Stimulated activated naive CD8-positive, alpha-beta T cell treated with anti-CD3 and anti-CD28 coated beads, Interleukin-15, Interleukin-2, amounts not matched to agents 100 U/mL and 50 U/mL, for 24 hours (primary cell): ENCODE measurements at places on chromosomes 6 and 20.

DNA sequence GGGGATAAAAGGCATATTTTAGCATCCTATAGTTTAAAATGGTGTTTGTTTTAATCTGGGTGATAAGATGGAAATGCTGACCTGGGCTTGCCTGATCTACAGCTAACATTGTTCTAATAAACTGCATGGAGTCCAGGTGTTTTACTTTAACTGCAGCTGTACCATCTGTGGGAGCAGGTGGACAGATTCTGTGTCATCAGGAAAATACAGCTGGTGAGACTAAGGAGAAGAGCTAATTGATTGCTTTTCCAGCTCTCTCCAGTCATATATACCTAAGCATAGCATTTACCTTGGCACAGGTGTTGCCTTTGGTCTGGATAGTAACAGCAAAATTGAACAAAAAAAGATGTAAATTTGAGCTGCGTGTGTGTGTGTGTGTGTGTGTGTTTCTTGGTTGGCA, 31.6 kb downstream of the CBFA2T2 start:
- DNase-seq, result no peak

DNA sequence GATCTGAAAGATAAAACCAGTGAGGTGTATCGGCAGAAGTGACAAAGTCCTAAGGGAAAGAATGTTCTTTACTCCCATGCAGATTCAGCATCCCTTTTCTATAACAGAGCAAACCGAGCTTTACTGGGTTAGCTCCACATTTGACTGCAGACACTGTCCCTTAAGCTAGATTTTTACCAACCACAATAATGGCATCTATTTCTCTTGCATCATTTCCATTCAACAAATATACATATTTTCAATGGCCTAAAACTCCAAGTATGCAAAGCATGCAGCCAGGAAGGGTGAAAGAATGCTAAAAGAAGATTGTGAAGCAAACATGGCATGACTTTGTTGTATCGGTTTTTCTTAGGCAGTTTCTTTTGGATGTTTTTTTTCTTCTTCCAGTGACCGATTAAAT, 255.4 kb downstream of the OGFRL1 start:
- no peak for DNase-seq

DNA sequence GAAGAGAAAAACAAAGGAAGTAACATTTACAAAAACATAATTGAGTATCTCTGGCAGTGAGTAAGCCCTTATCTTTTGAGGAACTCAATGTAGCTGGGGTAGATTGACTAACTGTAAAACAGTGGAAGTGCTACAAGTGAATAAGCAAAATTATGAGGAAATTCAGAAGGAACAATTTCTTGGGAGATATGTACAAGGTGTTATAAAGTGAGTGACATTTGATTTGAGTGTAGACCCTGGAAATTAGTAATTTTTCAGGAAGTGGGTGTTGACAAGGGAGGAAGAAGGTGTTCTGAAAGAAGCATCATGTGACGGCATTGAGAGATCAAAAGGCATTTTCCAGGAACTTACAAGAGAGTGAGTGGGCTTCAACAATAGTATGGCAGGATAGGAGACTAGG, 22.2 kb downstream of the XRN2 start:
- DNase-seq, result no peak

DNA sequence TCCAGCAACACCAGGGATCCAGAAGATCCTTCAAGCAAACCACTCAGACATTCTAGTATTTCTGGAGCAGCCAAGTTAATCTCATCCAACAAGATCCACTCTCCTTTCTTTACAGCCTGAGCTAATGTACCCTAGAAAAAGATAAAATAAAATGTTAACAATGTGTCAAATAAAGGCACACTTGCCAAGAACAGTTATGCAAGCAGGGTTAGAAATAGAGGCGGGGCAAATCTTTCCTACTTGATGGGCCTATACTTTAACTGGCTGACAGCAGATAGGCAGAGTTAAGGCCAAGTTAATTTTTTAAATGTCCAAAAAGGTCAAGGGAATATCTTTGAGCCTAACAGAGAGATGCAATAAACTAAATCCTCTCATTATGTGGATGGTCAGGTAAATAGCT, 60.8 kb downstream of the MDN1 start:
- DNase-seq, result no peak

DNA sequence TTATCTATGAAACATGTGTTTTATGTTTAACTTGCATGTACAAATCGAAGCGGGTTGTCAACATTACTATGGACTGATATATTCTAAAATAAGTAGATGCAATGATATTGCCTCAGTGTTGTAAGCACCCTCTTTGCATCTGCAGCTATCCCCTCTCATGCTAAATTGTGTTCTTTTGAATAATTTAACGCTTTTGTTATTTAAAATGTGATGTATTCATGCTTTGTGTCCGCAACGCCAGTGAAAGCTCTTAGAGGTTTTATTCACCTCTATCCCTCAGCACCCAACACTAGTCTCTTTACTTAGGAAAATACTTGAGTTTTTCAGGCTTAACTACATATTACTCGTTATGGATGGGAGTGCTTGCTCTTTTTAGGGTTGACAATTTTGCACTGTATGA, 173.7 kb upstream of the ID4 start:
- no peak for DNase-seq

- DNase-seq, result no peak
These were observed 104.9 kb downstream of the CENPW start for GRCh38 chr6:126444659-126445273.

DNA sequence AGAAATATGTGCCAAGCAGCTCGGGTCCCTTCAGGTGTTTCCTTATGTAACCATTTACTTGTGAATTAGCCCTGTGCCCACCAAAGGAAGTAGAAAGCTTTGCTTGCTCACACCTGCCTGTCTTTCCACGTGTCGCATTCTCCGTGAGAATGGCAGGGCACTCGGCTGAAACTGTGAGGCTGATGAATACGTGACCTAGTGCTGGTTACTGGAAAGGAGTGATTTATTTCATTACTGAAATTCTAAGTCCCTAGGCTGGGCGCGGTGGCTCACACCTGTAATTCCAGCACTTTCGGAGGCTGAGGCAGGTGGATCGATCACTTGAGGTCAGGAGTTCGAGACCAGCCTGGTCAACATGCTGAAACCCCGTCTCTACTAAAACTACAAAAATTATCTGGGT, 45.9 kb upstream of the TULP1 start:
- no peak for DNase-seq

- DNase-seq, result no peak
These were observed 50.6 kb upstream of the RNF182 start for GRCh38 chr6:13874191-13874549.

GRCh38 chr6:119034827-119035458, 43.5 kb downstream of the FAM184A start:
- DNase-seq, result no peak

DNA sequence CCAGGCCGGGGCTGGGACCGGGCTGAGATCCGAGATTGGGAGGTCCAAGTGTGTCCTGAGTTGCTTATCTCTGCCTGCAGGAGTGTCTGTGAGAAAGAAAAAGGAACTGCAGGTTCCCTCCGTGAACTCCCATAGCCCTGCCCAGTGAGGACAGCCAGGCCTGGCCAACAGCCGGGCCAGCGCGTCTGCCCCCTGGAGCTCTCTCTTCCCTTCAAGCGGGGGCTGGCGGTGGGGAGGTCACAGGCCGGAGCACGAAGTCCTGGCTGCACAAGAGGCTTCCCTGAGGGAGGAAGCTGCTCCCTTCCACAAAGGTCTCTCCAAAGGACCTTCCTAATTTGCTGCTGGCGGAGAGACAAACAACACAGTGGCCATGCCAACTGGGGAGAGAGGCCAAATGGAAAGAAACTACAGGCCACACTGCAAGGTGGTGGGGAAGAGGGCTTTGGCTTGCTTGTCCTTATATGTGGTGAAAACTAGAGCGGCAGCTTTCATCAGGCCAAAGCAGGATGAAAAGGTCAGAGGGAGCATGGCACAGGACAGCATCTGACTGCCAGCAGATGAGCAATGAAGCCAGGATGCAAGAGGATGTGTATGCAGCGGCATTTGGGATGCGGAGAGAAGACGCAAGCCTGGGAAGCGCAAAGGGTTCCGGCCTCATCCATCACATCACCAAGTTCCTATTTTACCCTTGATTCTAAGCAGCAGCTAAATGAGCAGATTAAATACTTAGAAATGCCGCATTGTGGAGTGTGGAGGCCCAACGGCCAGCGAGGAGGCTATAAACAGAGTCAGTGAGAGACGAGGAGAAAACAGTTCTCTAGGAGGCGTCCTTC, 260.0 kb downstream of the ERMARD start:
- DNase-seq, result no peak

GRCh38 chr6:41157323-41157722, 3.2 kb upstream of the TREML1 start:
- DNase-seq, result no peak

- no peak for DNase-seq
These were observed 54.2 kb downstream of the BCAS4 start for GRCh38 chr20:50848846-50849673.

GRCh38 chr6:161274488-161274858, 612 bp upstream of the AGPAT4 start:
- DNase-seq, result no peak

GRCh38 chr6:3915076-3915791, 66.1 kb downstream of the FAM50B start:
- no peak for DNase-seq

- no peak for DNase-seq
These were observed 383.2 kb downstream of the SAMD5 start for GRCh38 chr6:147891671-147892070.

GRCh38 chr6:32175711-32176475, at the start of gene AGPAT1:
Gene AGPAT1 (minus strand): TSS chr6:32176084. CDS start chr6:32171496, 4,588 bp downstream.
- DNase-seq, result peak; percentile 98

- peak; percentile 96 for DNase-seq
These were observed 12.3 kb upstream of the TMC2 start for GRCh38 chr20:2523919-2524708.

DNA sequence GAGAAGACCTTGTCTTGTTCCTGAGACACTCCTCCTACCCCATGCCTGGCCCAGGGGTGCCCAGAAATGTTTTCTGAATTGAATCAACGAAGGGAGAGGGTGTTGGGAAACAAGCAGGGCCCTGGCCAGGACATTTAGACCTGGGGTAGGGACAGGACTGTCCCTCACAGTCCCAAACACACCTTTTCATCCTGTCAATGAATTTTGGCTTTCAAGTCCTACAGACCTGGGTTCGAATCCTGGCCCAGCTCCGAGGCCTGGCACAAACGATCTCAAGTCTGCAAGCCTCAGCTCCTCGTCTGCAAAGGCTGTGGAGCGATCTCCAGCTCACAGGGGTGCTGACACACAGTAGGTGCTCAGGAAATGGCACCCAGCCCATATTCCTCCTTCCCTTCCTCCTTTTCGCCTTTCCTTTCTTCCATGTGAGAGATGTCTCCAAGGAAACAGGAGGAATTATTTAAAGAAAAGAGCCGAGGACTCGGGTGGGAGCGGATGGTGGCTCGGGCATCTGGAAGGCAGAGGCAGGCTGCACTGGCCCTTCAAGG, 7.3 kb upstream of the DLGAP4 start:
- DNase-seq, result no peak

DNA sequence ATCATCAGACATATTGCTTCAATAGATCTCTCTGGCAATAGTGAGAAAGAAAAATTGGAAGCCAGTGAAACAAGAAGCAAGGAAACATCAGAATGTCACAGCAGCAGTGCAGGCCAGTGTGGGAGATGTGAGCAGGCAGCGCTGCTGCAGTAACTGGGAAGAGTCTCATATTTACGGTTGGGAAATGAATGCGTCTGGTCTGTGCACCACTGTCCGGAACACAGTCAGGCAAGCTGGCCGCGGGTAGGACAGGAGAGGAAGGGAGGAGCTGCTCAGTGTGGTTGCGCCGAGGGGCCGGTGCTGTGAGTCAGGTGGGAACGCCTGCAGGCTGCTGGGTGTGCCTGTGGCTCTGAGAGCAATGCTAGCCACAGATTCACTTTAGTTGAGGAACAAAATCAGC, 6.4 kb upstream of the PSMG4 start:
- no peak for DNase-seq

DNA sequence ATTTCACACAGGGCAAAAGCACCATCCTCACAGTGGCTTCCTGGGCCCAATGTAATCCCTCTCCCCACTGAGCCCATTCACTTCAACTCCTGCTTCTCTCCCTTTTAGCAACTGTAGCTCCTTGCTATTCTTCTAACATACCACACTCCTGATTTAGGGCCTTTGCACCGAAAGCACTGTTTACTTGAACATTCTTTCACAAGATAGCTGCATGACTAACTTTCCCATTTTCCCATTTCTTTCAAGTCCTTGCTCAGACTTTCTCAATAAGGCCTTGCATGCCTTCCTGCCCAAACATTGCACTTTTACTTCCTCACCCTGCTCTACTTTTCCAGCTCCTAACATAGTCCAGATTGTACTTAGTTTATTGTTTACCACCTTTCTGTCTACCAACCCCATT, 73.0 kb downstream of the SHPRH start:
- no peak for DNase-seq

GRCh38 chr20:18781509-18781908, 32.1 kb upstream of the SCP2D1 start:
- no peak for DNase-seq

GRCh38 chr6:57104336-57104735, 14.3 kb downstream of the ZNF451 start:
- DNase-seq, result no peak

DNA sequence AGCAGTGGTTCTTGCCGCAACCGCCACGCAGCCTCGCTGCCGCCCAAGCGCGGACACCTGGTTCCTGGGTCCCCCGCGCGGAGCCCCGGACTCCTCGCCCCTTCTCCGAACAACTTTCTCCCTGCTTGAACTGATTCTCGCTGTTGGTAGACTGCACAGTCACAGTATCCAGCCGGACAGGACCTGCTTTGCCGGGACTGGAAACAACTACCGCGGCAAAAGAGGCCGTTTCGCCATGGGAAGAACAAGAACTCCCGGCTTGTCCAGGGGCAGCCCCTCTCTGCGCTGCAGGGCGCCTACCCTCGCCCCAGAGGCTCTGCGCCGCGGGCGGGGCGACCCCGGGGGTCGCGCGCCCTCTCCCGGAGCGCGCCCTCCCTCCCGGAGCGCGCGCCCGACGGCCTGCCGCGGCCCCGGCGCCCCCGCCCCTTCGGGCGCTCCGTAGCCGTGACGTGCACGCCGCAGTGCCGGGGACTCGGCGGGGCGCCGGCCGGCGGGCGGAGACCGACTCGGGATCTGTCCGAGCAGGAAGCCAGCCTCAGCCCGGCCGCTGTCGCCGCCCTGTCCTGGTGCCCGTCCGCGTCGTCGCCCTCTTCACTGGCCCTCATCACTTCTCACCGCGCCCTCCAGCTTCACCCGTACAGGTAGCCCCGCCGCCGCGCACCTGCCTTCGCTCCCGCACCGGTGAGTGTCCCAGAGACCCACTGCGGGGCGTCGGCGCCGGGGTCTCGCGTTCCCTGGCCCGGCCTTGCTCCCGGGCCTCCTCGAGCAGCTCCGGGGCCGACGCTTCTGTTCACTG, at the start of gene MYO6:
Gene MYO6 (plus strand): TSS at position 497 of the 796 bp plus-strand sequence. CDS start 68,309 bp downstream, outside the sequence.
- peak; percentile 43 for DNase-seq

- no peak for DNase-seq
These were observed 54.5 kb upstream of the ARMC2 start for GRCh38 chr6:108793516-108794251.

DNA sequence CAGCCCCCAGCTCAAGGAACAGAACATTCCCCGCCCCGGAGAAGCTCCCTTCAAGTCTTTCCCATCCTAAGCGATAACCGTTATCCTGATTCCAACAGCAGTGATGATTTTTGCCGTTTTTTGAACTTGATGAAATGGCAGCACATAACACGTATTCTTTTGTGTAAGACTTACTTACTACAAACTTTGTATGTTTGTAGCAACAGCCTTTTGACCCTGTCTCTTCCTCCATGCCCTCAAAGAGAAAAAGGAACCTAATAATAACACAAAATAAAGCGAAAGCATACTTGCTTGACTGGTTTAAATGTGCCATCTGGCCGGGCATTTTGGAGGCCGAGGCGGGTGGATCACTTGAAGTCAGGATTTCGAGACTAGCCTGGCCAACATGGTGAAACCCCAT, 26.4 kb upstream of the SLC9A8 start:
- no peak for DNase-seq
